Activated effector memory CD4-positive, alpha-beta T cell treated with Interleukin-2 at 50 U/mL for 16 hours (primary cell): ENCODE measurements at places on chromosomes 5 and 9.

DNA sequence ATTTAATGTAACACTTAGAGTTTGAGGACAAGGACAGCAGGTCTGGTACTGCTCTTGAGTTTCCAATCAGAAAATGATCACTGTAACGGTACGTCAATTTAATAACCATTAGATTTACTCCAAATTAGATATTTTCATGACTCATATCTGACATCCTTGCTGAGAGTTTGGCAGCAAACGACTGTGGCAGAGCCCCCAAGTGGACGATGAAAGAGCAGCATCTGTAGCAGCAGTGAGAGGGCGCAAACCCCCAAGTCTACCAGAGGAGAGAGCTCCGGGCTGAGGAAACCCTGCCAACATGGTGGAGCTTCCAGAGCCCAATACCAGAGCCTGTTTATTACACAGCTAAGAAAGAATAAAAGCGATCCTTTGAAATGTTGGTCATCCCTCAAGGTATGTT lies 73.2 kb upstream of the EPB41L4A start:
- DNase-seq = no peak

GRCh38 chr5:168471785-168472184 lies 14.5 kb upstream of the RARS1 start:
- no peak for DNase-seq

GRCh38 chr9:80437825-80438224 lies 866.1 kb downstream of the TLE4 start:
- no peak for DNase-seq

- no peak for DNase-seq
Observed at GRCh38 chr5:35031276-35031675, 16.5 kb downstream of the AGXT2 start.

GRCh38 chr5:54739371-54739770 lies 221.8 kb downstream of the SNX18 start:
- no peak for DNase-seq
